ENCODE measurements at places on chromosomes 11 and 22.
A peak's percentile ranks its signal among the peaks of the same experiment; 100 is the strongest.

DNA sequence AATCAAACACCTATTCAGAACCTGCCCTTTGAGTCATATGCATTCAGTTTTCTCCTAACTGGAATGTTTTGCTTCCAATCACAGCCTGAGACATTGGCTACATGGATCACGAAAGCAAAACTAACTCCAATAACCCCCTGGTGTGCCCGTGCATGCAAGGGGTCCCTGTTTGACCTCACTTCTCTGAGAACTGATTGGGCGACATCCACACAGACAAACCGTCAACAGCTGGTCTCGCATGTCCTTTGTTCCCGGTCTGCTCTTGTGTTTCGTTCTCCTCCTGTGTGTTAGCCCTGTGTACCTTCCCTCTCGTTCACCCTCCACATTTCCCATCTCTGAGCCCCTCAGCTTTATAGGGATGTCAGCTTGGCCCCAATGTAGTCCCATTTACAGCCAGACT, 67.2 kb upstream of the TTC12 start:
- no peak for DNase-seq

- no peak for DNase-seq
These were observed 548.0 kb downstream of the ETS1 start for GRCh38 chr11:128039140-128040021.

- peak; percentile 46 for DNase-seq
These were observed 1.1 kb downstream of the DHCR7 start for GRCh38 chr11:71446942-71447688.

DNA sequence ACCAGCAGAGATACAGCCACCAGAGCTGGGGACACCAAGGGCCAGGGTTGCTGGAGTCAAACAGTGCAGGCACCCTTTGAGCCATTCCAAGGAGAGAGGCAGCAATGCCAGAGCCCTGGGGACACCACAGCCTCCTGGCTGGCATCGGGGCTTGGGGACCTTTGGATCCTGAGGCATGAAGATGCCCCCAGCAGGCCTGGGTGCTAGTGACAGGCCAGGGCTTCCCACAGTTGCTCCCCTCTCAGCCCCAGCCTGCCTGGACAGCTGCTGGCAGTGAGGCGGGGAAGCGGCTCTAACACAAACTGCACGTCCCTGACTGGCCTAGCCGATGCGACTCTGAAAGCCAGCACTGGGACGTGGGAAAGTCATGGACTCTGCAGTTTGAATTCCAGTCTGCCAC, 2.7 kb downstream of the CD5 start:
- DNase-seq, result no peak

GRCh38 chr11:116990061-116990473, 108.2 kb downstream of the SIK3 start:
- DNase-seq, result no peak

- no peak for DNase-seq
These were observed 78.7 kb upstream of the DRD2 start for GRCh38 chr11:113553915-113554314.

GRCh38 chr11:47388697-47389576, 10.6 kb upstream of the SPI1 start:
- no peak for DNase-seq

Measured in T47D (cell line).